ENCODE measurements at places on chromosomes 7 and 10.

DNA sequence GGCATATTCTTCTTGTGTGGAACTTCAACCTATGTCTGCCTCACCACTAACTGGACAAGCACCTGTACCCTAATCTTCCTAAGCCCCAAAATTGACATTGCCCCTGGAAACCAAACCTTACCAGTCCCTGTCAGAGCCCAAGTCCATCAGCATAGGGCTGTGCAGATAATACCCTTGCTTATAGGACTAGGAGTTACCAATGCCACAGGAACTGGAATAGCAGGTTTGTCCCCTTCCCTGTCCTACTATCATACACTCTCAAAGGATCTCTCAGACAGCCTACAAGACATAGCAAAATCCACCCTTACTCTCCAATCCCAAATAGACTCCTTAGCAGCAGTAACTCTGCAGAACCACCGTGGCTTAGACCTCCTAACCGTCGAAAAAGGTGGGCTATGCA is 19.8 kb downstream of the ZNF107 start:
- DNase-seq, result no peak

- no peak for DNase-seq
Observed at GRCh38 chr7:143172354-143172753, 10.9 kb upstream of the TAS2R39 start.

DNA sequence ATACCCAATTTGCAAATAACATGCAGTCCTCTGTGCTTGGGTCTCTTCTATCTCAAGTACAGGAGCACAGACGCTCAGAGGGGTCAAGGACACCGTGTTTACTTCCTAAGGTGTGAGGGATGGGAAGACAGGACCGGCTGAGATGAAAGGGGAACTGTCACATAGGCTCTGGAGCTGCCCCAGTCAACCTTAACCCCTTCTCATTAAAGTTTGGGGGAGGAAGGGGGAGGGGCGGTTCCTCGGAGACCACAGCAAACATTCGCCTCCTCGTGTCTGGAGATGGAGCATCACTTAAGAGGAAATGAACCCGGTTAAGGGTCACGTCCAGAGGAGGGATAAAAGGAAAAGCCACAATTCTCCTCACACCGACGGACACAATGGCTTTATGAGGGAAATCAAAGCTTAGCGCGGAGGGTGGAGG is 1.1 kb downstream of the SH3PXD2A start:
- no peak for DNase-seq

GRCh38 chr10:72081772-72082590 is 6.4 kb downstream of the SPOCK2 start:
- DNase-seq, result no peak

GRCh38 chr7:154484943-154485342 is 432.7 kb downstream of the DPP6 start:
- no peak for DNase-seq

- DNase-seq, result no peak
Observed at GRCh38 chr7:145462463-145462862, 626.6 kb upstream of the TPK1 start.

- DNase-seq, result peak; percentile 34
Observed at GRCh38 chr7:101507791-101508252, 121.3 kb downstream of the MYL10 start.

GRCh38 chr7:14398526-14398925 is 409.1 kb upstream of the ETV1 start:
- no peak for DNase-seq

DNA sequence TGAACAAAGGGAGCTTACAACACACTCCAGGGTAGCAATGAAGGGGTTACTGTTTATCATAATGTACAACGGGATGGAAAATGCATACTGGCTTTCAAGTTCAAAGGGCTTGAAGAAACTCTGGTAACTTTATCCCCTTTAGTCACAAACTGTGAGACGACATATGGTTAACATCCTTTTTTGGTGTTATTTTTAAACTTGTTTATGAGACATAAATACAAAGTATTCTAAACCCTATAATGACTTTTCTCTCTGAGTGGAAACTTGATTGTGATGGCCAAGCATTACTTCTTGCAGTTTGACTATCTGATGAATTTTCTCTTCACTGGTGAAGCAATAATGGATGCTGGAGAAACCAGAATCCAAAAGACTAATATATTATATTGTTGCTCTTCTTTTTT is 62.0 kb upstream of the SEMA3A start:
- no peak for DNase-seq

DNA sequence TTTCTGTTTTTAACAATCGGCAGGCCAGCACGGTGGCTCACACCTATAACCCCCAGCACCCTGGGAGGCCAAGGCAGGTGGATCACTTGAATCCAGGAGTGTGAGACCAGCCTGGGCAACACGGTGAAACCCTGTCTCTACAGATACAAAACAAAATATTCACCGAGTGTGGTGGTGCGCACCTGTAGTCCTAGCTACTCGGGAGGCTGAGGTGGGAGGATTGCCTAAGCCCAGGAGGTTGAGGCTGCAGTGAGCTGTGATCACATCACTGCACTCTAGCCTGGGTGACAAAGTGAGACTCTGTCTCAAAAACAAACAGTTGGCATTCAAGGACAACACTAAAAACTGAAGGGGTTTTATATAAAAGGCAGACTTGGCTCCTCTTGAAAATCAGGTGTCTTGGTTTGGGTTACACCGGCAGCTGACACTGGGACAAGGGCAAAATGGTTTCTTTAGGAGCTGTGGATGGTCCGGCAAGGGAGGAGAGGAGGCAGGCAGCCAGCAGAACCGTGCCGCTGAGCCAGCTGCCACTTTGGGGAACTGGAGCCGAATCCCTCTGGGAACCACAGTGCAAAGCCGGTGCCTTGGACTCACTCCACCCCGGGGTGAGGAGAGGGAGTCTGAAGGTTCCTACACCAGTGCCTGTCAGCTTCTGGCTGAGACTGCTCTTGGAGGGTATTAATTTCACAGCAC is 52.6 kb downstream of the CHST3 start:
- DNase-seq, result no peak

DNA sequence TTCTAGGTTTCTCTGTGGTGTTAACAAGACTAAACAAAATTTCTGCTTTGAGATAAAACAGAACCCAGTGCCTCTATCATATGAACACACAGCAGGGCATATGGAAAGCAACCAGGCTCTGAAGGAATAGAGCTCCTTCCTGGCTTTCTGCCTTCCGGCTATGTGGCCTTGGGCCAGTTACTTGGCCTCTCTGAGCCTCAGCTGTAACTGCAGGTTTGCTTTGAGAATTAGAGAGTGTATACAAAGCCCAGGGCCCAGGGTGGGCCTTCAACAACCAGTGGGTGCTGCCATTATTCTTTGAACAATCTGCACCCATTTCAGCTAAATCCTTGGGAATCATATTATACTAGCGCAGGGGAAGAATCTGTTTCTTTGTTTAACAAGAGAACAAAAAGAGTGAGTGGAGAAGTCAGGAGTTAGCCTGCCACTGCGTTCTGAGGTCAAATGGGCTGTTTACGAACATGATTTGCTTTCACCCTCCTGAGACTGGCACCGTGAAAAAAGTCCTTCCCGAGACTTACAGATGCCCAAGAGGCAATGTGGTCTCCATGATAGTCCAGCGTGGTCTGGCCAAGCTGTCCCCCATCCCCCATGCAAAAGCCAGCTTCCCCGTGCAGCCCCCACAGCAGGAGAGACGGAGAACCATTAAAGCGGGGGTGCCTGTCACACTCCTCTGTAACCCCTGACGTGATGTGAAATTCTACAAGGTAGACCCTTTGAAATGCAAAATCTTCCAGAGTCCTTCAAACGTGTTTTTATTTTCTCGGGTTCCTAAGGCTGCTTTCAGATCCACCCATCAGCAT is 4.9 kb downstream of the FAM53B start:
- DNase-seq, result no peak

- no peak for DNase-seq
Observed at GRCh38 chr7:108299251-108299973, 156.8 kb downstream of the NRCAM start.

DNA sequence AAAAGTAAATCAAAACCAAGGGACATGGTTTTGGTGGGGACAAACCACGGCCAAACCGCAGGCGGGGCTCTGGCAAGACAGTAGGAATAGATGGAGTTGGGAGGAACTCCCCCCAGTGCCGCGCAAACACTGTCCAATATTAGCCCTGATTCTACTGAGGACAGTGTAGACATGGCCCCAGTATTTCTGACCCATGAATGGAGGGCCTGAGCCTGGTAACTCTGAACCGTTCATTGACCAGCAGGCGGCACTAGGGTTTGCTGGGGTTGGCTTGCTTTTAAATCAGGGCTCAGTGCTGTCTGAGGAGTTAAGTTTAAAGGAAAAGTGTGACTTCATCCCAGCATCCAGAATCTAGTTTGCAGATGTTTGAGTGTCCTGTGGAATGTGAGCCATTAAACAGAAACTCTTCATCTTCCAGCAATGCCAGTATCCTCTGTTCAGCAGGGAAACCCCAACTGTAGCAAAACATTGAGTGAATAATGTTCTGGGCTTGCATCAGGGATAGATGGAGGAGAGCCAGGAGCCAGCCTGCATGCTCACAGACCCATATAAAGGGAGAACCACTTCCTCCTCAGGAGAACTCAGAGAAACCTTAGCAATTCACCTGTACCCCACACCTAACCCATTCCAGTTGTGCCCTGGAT is 147.4 kb upstream of the PRSS58 start:
- no peak for DNase-seq

GRCh38 chr7:10632712-10633111 is 341.0 kb upstream of the PHF14 start:
- DNase-seq, result no peak

GRCh38 chr10:48390933-48391845 is 84.7 kb downstream of the MAPK8 start:
- DNase-seq, result no peak

GRCh38 chr10:75858339-75858738 is 426.9 kb downstream of the LRMDA start:
- DNase-seq, result no peak

DNA sequence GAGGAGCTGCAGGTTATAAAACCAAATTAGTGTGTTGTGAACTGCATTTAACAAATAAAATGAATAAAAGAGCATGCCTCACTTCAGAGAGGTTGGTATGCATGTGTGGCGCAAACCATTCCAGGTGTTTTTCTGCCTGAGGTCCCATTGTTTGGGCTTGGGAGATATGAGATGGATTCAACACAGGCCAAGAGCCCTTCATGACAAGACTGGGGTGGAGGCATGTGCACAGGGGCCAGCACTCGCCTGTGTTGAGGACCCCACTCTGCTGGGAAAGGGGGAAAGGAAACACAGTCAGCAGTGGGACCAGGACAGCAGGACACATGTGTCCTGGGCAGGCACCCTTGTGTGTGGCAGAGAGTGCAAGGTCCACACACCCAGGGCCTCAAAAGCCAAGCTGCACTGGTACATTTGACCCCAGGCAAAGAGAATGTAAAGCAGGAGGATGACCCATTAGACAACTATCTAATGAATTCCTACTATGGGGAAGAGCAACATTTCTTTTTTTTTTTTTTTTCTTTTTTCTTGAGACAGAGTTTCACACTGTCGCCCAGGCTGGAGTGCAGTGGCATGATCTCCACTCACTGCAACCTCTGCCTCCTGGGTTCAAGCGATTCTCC is 9.2 kb upstream of the SLC18A3 start:
- no peak for DNase-seq

DNA sequence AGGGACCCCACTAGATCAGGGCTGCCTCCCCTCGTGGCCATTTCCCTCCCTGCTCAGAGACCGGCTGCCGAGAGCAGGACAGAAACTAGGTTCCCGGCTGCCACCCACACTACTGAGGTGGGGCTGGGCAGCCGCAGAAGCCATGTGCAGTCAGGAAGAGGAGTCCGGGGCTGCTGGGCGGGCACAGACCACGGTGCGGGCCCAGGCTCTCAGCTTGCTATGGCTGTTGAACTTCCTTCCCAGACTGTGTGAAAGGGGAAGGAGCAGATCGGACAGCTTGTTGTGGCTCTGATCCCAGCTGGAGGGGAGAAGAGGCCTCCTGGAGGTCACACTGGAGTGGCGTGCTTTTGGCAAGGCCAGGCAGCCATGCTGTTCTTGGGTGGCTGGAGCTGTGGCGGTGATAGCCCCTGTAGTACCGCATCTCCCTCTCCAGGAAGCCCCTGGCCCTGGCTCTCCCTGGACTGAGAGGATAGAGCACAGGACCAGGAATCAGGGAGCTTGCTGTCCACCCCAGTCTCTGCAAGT is 56.8 kb downstream of the HK1 start:
- no peak for DNase-seq

GRCh38 chr10:127715782-127716378 is 21.1 kb upstream of the FOXI2 start:
- DNase-seq, result no peak

DNA sequence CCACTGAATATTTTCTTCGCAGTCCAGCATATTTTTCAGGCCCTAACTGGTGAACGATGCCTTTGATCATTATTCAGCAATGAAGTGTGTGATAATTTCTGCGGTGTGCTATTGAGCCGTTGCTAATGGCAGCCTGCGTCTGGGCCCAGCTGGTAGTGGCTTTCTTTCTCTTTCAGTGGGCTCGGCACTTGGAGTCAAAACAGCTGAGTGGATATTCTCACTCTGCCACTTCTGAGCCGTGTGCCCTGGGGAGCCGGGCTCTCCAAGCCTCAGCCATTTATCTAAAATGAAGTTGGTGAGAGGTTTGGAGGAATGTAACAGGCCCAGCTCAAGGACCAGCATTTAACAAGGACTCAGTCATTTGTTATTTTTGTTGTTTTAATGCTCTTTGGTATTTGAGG is 87.5 kb upstream of the IFRD1 start:
- no peak for DNase-seq

DNA sequence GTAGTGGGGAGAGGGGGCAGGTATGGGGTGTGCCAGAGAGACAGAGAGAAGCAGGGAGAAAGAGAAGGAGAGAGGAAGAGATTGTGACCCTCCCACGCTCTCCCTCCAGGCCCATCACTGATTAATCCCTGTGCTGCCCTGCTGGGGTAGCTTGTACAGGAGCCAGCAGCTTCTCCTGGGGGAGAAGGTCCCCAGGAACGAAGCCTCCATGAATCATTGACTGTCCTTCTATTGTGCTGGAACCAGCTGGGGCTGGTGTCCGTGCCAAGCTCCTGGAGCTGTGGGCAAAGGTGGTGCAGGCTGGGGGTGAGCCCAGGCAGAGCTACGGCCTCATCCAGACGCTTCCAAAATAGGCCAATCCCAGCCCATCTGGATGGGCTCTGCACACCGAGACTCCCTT is 20.9 kb downstream of the AQP1 start:
- no peak for DNase-seq
